ENCODE measurements at places on chromosomes 11 and 22.

- no peak for DNase-seq
Measured at GRCh38 chr22:38313384-38313955, 3.8 kb downstream of the CSNK1E start.

DNA sequence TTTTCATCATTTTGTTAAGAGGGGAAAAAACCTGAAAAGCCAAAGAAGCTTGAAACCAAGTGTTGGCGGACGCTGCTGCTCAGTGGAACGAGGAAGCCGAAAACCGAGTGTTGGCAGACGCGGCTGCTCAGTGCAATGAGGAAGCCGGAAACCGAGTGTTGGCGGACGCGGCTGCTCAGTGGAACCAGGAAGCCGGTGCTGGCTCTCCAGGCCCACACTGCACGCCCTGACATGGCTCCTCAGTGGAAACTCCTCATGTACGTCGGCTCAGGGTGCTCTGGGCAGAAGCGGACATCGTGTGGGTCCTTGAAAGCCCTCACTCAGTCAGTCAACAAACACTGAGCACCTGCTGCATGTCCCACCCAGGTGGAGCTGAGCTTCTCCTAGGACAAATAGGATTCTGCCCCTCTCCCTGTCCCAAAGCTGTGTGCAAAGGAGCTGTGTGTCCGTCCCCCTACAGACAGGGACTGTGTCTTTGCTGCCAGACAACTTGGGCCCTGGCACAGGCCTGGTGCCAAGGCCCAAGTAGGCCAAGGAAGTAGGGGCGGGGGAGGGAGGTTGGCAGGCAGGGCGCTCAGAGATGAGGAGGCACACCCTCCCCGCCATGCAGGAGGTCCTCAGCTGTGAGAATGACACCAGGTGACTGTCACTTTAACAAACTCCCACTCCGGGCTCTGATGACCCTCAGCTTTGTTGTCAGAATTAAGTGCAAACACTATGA is 37.3 kb downstream of the PHF21B start:
- DNase-seq = peak; percentile 7

DNA sequence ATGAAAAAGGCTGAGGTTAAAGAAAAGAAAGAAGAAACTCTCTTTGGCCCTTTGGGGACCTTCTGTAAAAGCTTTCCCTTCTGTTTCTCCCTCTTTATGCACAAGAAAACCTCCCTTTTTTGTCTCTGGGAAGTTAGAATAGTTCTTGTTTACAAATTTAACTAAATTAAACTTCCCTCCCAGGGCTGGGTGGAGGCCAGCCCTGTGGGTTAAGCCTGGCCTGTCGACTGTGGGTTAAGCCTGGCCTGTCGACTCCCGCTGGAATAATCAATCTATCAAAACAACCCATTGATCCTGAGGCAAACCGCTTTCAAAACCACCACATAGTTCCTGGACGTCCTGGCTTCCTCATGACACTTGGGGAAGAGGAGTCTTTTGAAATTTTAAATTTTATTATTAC is 1.2 kb upstream of the DRG1 start:
- DNase-seq = no peak

- no peak for DNase-seq
Measured at GRCh38 chr11:118635237-118635591, 27.8 kb downstream of the PHLDB1 start.

DNA sequence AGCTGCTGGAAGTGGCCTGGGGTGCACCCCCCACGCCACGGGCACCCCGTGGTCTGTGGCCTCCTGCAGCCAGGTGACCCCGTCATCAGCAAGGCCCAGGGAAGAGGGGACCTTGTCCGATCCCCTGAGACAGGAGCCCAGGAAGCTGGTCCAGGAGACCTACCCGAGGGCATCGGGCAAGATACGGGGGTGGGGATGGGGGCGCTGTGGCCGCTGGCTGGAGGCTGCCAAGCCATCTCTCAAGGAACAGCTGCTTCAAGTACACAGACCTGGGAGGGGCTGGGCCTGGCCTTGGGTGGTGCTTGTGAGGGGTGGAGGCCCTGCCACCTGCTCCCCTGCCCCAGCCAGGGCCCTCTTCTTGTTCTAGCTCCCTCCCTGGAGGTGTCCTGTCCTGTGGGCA is 1272.1 kb downstream of the BRD1 start:
- no peak for DNase-seq

DNA sequence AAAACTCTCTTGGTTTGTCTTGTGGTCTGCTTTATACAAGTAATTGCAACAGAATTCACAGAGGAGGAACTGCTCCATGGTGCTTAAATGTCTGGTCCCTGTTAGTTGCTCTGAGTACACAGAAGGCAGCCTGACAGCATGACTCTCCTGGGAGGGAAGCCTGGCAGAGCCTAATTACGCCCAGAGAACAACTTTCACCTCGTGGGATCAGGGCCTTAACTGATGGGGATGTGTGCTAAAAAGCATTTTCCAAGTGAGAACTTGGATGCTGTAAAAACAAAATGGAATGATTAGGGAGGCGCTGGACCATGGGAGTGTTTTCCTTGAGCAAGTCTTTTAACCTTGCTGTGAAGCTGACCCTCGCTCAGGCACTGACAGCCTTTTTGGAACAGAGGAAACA is 154.0 kb upstream of the TENM4 start:
- no peak for DNase-seq

GRCh38 chr11:27215471-27216269 is 147.3 kb downstream of the CCDC34 start:
- DNase-seq = no peak

- DNase-seq = no peak
Measured at GRCh38 chr11:94650756-94651155, 83.6 kb downstream of the PIWIL4 start.

DNA sequence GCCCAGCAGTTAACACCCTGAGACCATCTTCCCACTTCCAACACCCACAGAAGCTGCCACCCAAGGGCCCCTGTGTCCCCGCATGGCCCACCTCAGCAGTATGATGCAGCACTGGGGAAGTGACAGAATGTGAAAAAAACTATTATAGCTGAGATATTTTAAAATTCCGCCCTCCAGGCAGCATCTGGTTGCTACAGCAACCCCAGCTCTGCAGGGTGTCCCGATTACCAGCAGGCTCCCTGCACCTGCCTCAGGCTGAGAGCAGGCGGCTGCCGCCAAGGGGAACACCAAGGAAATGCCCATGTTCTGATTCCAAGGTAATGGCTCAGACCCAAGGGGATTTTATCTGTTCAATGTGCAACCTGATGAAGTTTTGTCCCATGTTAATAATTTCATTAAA is 10.5 kb upstream of the TMEM121B start:
- DNase-seq = no peak

DNA sequence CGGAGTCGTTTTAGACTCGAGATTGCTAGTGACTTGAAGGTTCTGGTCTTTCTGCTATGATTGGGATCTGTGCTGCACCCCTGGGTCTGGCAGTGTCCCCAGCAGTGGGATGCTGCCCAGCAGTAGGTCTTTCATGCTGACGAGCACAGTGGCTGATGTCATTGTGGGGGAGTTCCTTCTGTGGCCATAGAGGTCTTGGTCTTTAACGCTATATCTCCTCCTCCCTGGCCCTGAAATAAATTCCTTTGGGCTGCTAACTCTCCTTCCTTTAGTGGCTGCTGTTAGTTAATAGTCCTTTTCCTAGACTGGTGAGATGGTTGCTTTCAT is 136.3 kb downstream of the TEAD1 start:
- DNase-seq = no peak

DNA sequence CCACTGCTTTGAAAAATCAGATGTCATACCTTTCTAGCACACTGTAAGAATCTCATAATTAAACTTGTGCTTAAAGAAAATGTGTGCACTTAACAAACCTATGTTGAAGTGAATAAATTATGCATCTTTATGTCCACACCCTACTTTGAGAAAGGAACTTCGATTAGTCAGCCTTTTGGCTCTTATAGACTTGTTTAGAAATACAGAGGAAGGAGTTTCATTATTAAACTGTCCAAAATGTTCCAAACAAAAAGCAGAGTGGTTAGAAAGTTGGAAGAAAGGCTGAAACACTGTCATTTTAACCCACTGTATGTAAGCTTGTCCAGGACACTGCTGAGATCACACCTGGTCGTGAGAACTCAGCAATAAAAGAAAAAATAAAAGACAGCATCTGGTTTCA is 863.2 kb upstream of the CHORDC1 start:
- DNase-seq = no peak

DNA sequence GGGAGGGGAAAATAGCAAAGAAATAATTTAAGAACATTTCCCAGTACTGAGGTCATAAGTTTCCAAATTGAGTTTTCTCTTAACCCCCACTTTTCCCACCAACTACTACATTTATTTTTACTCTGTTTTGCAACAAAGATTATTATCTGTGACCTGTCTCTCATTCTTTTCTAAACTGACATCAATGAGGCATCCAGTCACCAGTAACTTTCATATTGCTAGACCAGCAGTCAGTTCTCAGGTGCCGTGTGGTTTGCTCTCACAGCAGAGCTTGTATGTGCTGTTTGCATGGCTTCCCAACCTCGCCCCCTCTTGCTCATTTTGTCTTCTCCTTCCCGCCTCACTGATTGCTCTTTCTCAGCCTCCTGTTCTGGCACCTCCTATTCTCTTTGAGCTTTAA is 1091.3 kb downstream of the TBC1D22A start:
- no peak for DNase-seq

DNA sequence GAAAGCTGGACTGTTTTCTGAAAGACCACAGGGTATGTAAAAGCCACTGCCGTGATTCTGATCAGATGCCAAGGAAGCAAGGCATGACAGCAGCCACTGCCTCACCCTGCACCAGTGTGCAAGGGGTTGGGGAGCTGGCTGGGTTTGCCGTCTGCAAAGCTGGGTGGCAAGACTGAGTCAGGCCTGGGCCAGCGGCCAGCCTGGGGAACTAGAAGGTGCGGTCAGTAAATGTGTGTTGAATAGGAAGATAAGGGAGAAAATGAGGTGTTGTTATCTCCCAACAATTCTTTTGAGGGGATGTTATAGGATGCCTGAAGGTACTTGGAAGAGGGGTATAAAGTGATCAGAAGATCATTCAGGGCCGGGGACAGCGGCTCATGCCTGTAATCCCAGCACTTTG is 8.0 kb downstream of the VSTM5 start:
- no peak for DNase-seq

GRCh38 chr11:91093141-91093540 is 870.3 kb upstream of the CHORDC1 start:
- no peak for DNase-seq

DNA sequence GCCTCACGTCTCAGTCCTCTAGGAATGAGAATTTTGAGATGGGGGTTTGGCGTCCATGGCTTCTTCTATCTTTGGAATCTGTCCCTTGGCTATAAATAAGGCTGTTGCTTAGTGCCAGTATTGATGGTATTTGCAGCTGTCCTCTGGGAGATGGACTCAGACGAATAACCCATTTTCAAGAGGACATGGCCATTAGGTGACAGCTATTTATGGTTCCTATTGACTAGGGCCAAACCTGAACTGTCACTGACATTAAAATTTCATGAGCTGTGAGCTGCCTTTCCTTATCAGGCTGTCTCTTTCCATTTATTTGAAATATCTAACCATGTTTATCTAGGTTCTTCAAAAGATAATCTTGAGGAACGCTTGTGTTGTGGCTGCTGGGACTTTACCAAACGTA is 92.7 kb downstream of the NAV2 start:
- DNase-seq = no peak

DNA sequence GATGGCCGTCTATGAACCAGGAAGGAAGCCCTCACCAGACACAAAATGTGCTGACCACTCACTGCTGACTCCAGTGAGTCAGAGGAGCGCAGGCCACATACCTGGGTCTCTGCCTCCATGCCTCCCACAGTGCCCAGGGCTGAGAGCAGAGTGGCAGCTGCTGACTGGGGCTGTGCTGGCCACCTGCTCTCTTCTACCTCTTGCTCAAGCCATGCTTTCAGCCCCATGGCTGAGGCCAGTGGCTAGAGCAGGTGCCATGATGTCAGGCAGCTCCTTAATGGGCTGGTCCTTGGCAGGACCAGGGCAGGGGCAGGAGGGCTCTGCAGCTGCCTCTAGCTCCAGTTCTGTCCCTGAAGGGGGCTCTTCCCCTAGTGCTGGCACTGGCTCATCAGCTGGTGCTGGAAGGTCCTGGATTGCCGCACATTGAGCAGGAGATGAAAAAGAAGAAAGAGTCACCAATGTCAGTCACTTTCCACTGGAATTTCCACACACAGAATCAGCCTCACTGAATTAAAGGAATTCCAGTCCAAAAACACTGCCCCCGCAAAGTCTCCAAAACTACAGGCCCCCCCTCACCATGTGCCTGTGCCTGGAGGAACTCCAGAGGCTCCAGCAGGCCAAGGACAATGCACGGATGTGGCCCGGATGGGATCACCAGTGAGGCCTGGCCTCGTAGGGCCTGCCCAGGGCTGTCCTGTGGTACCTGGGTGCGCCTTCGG is 86.4 kb downstream of the GGTLC2 start:
- DNase-seq = no peak

GRCh38 chr22:25112538-25113253 is 87.0 kb upstream of the CRYBB3 start:
- DNase-seq = no peak

DNA sequence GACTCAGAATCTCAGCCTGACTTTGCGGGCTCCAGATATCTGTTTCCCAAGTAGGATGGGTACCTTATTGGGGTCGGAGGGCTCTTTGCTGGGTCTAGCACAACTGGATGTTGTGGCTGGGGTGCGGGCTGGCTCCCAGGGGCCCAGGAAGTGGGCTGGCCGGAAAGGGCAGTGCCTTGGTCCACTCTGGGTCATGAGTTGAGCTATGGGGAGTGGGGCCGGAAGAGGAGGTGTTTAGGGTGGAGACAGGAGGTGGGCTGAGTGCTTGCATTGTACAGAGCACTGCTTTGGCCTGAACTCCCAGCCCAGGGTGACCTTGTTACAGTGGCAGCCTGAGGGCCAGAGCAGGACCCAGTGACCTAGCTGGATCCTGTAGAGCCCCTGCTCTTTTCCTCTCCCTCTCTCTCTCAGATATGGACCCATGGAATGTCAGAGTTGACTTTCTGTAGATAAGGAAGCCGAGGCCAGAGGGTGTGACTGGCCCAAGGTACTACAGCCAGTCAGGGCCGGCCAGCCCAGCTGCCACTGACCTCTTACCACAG is 13.2 kb downstream of the PHLDB1 start:
- DNase-seq = no peak

DNA sequence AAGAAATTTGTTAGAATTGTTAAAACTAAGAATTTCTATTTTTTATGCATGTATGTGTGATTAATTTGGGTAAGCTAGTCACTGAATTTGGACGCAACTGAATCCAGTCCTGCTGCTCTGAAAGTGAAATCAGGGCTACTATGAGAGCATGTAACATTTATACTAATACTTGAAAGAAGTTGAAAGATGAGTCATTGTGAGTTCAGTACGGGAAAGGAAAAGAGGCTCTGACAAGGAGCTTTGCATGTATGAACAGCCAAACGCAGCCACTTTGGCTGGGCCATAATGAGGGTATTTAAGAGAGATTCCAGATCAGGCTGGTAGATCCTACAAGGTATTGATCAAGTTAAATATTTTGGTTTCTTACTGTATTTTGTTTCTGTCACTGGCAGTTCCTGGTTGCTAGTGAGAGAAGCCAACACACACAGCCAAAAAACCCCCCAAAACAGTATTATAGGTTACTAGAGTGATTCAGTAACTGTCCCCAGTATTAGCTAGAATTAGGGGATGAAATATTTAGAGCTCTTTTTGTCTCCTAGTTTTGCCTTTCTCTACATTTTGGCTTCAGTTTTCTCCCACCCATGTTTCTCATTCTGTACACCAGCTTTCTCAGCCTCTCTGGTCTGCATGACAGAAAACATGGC is 14.1 kb downstream of the AASDHPPT start:
- DNase-seq = peak; percentile 7

Measured in stimulated activated CD4-positive, alpha-beta T cell treated with anti-CD3 and anti-CD28 coated beads, Interleukin-12 subunit alpha, Interleukin-12 subunit beta, amount 100 ng/mL, for 4 hours (primary cell).